Ureter (tissue), 1 donor: ENCODE measurements at places on chromosomes 1 and 21. TPM values are rescaled to one million over a fixed set of nuclear protein-coding genes. Genes with fewer than 3 reads are reported as not detected.

The TLCD4 gene
- total RNA-seq, result 18.2 TPM

The RNF115 gene
- 28.3 TPM for total RNA-seq

The RPTN gene
- not detected for total RNA-seq

The PPIE gene
- total RNA-seq, result 62.4 TPM

The FCRL5 gene
- 3.8 TPM for total RNA-seq

The CDA gene
- 3.5 TPM for total RNA-seq

The FAM89A gene
- total RNA-seq, result 11.3 TPM

The OR2L13 gene
- total RNA-seq, result not detected

The SPAG17 gene
- total RNA-seq, result 6.1 TPM

The SLFNL1 gene
- 0.68 TPM for total RNA-seq

The MX2 gene
- 18.9 TPM for total RNA-seq

The CFAP126 gene
- not detected for total RNA-seq

The RAB25 gene
- total RNA-seq, result 182 TPM

The CSF3R gene
- total RNA-seq, result 13.7 TPM

The TRPM2 gene
- 10.0 TPM for total RNA-seq

The ILDR2 gene
- 14.2 TPM for total RNA-seq

The AMY1A gene
- total RNA-seq, result not detected

The HSF2BP gene
- total RNA-seq, result 2.0 TPM

The FAM110D gene
- total RNA-seq, result 7.9 TPM

The GJA9 gene
- 0.42 TPM for total RNA-seq

The HCN3 gene
- 4.7 TPM for total RNA-seq

The SMIM1 gene
- 9.6 TPM for total RNA-seq

The FAM72D gene
- total RNA-seq, result 0.49 TPM

The TSPEAR gene
- 0.10 TPM for total RNA-seq

The CACNA1S gene
- total RNA-seq, result not detected

The NMNAT2 gene
- total RNA-seq, result 0.99 TPM

The SYTL1 gene
- total RNA-seq, result 93.6 TPM

The CHIT1 gene
- total RNA-seq, result 6.6 TPM

The TDRD5 gene
- total RNA-seq, result 1.0 TPM

The CR2 gene
- not detected for total RNA-seq

The USP33 gene
- 63.7 TPM for total RNA-seq

The ASPM gene
- 0.42 TPM for total RNA-seq

The GFI1 gene
- 2.4 TPM for total RNA-seq

The AMY2A gene
- not detected for total RNA-seq

The DFFB gene
- total RNA-seq, result 6.1 TPM

The FCRL1 gene
- 0.21 TPM for total RNA-seq

The VWA5B1 gene
- 41.9 TPM for total RNA-seq

The RGS1 gene
- total RNA-seq, result 50.0 TPM
